ENCODE measurements at places on chromosomes 1 and 21.

DNA sequence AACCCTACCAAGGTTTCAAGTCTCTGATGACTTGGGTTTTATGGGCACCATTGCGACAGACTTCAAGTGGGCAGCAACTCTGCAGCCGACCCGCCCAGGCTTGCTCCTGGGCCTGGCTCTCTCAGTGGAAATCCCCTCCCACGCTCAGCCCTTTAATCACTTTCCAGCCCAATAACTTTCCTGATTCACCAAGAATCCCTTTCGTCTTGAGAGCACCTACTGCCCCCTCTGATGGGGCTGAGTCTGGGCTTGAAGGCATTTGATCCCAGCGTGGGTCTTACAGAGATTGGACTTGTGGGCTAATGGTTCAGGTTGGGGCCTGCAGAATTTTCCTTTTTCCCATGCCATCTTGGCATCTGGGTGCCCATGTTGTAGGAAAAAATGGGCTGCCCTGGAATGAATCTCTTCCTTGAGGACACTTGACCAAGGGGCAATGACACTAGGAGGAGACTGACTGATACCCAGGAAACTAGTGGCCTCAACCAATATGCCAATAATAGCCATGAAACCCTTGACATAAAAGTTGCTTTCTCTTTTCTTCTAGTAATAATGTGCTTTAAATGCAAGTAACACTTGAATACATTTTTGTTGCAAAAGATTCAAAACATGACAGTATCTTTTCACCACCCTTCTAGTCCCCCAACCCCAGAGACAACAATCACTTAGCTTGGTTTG, 7.8 kb upstream of the PHLDA3 start:
- ATAC-seq: peak; percentile 35

DNA sequence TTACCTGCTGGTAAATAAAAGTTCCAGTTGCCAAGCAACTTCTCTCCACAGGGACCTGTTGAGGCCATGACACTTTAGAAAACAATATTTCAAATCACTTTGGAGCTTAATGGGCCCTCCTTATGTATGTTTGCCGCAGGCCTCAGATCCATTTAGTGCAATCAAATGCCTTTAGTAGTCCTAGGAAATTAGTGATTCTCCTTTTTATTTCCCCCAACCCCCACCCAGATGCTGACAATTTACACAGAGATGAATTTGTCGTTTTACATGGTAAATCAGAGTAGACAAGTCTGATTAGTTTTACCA, 83.6 kb downstream of the CLIC4 start:
- no peak for ATAC-seq

- peak; percentile 60 for ATAC-seq
These were observed 94.4 kb downstream of the COLGALT2 start for GRCh38 chr1:183942933-183943693.

DNA sequence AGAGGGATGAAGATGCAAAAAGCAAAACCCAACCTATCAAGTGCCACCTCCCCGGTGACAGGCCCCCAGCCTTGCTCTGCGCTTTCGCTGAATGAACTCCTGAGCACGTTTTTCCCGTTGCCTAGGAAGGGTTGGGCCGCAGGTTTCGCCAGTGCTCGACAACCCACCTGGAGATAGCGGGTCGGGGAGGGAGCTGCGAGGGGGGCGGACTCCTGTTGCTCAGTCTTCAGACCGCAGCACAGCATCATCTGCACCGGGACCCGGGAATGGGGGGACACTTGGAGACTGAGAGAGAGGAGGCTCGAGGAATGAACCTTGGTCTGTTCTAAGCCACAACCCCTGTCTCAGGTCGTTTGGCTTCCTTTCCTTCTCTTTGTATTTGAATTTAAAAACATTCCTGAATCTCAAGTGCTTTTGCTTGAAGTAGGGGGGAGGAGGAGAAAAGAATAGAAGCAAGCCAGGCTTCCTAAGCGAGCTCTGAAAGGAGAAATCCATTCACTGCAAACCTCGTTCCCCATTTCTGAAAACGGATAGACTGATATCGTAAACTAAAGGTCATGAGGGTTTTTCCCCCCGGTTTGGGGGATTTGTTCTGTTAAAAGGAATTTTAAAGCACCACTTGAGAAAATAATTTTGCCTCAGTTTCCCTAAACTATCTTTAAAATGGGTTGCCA, 1.2 kb downstream of the AK5 start:
- no peak for ATAC-seq

- ATAC-seq: no peak
These were observed 12.1 kb downstream of the SH3BGRL3 start for GRCh38 chr1:26291939-26292338.

DNA sequence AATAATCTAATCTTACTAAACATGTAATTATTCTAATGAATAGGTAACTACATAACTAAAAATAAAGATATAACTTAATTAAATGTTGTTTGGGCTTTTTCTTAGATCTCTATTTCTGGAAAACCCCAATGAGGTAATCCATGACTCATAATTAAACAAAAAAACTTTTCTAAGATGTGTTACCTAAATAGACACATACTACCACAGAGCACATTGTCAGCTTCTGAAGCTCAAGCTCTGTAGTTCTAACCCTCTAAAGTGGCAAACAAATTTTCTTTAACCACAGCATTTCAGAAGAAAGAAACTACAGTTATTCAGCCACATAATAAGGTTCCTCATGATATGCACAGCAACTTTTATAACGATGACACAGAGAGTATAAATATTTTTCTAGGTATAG, 4.2 kb downstream of the OR6K3 start:
- ATAC-seq: no peak

- no peak for ATAC-seq
These were observed 222.7 kb upstream of the PTBP2 start for GRCh38 chr1:96498744-96499340.

- peak; percentile 48 for ATAC-seq
These were observed 31.1 kb upstream of the MTF1 start for GRCh38 chr1:37890378-37891014.

DNA sequence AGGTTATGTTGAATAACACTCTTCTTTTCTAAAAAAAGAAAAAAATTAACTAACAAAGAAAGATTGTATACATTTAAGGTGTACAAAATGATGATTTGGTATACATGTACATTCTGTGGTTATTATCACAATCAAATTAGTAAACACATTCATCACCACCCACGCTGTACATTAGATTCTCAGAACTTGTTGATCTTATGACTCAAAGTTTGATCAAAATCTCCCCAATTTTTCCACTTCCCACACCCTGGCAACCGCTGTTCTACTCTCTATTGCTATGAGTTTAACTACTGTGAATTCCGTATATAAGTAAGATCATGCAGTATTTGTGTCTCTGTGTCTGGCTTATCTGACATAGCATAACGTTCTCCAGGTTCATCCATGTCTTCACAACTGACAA, 469.5 kb upstream of the CHRM3 start:
- ATAC-seq: no peak

DNA sequence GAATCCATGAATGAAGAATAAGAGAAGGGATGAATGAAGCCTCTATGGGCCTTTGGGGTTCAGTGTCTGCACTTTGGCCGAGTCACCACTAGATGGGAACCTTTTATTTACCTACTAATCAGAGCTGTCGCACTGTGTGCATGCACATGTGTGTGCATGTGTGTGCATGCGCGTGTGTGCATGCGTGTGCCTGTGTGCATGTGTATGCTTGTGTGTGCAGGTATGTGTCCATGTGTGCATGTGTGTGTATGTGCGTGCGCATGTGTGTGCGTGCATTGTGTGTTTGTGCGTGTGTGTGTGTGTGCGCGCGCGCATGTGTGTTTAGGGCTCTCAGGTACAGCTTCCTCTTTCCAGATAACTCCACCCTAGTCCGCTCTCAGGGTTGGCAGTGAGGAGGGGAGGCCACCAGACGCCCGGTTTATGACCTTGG, 20.4 kb upstream of the UBXN10 start:
- peak; percentile 55 for ATAC-seq

DNA sequence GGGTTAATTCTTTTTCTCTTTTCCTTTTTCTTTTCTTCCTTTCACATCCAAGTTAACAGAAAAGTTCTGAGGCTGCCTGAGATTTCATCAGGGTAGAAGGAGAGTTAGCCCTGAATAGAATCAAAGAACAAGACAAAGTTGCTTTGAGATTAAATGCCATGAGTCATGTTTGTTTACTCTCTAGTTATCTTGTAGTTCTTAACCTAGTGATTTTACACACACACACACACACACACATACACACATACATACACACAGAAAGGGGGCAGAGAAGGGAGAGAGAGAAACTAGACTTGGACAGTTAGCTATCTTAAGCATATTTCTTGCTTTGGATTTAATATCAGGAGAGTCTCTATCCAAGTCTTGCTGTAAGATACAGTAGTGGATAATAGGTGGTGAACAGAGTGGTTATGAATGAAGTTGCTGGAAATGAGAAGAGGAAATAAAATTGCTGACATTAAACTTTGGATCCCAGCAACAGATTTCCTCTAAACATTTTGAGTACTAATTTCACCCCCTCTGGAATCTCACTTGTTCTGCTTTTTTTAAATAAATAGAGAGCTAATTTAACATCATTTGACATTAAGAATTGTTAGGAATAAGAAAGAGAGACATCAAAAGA, 19.9 kb downstream of the PLA2G4A start:
- no peak for ATAC-seq

DNA sequence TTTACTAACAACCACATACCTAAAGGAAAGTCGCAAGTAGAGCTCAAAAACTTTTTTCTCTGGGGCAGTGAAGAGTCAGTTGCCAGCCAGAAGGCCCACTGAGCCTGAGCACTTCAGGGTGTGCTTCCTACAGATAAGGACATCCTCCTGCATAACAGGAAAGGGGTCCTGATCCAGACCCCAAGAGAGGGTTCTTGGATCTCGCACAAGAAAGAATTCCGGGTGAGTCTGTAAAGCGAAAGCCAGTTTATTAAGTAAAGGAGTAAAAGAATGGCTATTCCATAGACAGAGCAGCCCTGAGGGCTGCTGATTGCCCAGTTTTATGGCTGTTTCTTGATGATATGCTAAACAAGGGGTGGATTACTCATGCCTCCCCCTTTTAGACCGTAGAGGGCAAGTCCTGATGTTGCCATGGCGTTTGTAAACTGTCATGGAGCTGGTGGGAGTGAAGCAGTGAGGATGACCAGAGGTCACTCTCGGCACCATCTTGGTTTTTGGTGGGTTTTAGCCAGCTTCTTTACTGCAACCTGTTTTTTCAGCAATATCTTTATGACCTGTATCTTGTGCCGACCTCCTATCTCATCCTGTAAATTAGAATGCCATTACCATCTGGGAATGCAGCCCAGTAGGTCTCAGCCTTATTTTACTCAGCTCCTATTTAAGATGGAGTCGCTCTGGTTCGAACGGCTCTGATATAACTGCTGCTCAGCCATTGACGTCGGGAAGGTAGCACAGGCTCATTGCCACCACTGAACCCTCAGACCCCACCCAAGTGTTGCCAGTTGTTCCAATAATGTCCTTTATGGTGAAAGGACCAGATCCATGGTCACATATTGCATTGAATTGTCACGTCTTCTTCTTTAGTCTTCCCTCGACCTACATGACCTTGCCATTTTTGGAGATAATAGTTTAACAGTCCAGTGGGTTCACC, 96.6 kb upstream of the ERRFI1 start:
- no peak for ATAC-seq
